ENCODE measurements at places on chromosomes 6 and 20.

GRCh38 chr6:163341224-163342061 lies 73.1 kb upstream of the QKI start:
- DNase-seq: no peak

DNA sequence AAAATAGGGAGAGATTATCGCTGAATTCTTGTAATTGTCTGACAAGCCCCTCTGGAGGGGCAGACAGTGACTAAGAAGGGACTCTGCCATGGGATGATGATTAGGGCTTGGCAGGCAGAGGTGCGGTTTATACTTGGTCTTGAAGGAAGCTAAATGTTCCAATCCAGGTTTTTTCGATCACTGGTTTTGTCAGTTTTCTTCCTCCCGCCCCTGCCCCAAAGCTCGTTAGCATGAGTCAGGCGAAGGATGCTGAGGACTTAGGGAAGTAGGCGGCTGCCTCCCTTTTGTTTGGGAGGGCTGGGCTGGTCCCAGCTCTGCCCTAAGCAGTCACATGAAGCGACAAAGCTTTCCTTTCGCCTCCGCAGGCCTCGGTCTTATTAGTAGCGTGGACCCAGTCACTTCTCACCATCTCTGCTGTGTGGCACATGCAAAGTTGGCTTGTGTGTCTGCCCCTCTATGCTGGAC lies 314.2 kb downstream of the CDC5L start:
- no peak for DNase-seq

DNA sequence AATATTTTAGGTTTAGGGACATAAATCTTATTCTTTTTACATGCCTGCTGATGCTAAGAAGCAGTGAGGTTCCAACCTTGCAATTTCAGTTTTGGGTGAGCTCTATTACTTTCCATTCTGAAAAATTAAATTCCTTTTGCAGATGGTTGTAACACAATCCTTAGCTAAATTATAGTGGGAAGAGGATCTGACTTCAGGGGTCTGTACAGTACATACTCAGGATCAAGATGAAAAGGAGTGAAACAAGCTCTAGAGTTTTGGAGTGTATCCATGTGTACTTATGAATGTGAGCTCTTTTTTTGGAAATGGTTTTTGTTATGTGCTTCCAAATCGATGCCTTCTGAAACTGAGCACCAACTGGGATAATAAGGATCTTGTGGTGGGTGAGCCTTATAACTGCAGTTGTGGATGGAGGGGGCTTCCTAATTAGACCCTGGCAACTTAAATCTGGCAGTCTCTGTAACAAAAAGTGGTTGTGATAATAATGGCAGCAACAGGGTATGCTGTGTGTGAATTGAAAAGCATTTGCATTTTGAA lies 218.8 kb upstream of the MAP3K7 start:
- DNase-seq: no peak

DNA sequence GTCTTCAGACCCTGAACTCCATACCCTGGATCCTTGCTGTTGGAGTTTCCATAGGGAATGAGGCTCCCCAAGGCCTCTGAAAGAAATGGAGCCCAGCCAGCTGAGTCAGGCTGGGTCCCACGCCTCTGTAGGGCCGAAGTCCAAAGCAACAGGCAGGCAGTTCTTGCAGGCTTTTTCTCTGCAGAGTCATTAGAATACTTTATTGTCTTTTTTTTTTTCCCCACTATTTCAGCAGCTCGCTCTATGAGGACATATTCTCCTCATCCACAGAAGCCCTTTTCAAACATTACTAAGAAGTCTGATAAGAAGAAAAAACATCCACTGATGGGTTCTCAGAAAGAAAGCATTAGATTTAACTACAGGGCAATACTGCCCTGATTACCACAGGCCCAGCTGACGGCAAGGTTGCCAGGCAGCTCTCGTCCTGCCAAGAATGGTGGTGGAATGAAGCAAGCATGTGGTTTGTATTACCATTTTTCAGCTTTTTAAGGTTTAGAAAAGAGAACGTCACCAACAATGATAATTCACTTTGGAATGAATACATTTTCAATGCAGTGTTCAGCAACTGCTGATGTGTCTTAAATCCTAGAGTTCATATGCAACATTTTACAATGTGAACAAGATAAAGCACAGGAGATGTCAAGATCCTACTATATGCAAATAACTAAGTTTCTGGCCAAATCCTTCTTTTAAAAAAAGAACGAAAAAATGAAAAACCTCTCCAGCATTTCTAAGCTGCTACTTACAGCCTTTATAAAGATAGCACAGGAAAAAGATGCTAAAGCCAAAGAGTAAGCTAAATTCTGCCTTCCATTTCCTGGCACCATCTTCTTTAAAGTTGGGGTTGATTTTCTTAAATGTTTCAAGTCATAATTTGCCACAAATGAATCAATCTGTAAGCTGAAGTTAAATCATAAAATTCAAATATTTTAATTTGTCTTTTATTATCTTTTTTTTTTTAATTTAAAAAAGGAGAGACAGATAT lies 223.6 kb upstream of the CITED2 start:
- no peak for DNase-seq

- DNase-seq: no peak
These were observed 554.8 kb downstream of the TBC1D32 start for GRCh38 chr6:120779441-120779840.

GRCh38 chr6:11330413-11330760 lies 97.9 kb upstream of the NEDD9 start:
- no peak for DNase-seq

DNA sequence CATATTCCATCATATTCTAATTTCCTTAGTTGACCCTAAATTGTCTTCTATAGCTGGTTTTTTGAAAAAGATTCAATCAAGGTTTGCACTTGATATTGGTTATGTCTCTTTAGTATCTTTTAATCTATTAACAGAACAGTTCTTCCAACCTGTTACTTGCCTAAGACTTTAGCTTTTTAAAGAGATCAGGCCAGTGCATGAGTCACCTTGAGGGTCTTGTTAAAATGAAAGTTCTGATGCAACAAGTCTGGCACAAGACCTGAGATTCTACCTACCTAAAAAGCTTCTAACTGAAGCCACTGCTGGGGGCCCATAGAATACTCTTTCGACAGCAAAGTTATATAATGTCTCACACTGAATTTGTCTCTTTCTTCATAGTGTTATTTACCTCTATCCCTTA lies 3.2 kb downstream of the USP45 start:
- no peak for DNase-seq

All from activated naive CD4-positive, alpha-beta T cell treated with anti-CD3 and anti-CD28 coated beads, Interleukin-2, amount 50 U/mL, for 16 hours (primary cell).